Inflammatory macrophage treated with lipopolysaccharide for 4 hours (primary cell): ENCODE measurements at places on chromosomes 3 and 15.

DNA sequence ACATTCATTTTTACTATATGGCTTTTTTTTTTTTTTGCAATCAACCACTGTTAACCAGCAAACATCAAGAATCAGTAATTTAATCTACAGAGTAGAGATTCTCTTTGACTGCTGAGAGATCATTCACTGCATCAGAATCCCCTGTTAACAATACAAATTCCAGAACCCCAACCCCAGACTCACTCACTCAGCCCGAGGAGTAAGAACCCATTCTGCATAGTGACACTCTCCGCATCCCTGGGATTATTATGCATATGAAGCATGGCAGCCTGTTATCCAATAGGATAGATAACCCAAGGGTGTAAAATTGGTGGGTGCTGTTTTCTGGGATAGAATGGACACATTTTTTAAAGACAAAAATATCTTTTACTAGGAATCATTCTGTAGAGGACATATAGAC is 76.3 kb upstream of the CCDC39 start:
- DNase-seq: no peak

GRCh38 chr3:72310419-72311380 is 525.8 kb upstream of the PROK2 start:
- peak; percentile 39 for DNase-seq

DNA sequence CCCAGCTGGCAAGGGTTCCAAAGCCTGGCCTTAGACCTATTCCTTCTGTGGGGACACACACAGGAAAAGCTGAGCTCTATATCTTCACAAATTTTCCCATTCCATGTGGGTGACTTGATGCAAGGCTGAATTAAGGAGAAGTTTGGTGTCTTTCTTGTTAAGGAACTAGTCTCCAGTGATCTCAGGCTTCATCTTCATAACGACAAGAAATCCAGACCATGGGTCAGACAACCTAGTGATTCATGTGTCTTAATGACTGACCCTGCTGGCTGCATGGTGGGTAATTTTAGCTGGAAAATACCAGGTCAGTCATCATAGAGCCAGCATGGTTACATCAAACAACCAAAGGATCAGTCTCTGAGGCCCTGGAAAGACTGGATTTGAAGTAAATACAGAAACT is 112.7 kb upstream of the SLC4A7 start:
- peak; percentile 88 for DNase-seq

DNA sequence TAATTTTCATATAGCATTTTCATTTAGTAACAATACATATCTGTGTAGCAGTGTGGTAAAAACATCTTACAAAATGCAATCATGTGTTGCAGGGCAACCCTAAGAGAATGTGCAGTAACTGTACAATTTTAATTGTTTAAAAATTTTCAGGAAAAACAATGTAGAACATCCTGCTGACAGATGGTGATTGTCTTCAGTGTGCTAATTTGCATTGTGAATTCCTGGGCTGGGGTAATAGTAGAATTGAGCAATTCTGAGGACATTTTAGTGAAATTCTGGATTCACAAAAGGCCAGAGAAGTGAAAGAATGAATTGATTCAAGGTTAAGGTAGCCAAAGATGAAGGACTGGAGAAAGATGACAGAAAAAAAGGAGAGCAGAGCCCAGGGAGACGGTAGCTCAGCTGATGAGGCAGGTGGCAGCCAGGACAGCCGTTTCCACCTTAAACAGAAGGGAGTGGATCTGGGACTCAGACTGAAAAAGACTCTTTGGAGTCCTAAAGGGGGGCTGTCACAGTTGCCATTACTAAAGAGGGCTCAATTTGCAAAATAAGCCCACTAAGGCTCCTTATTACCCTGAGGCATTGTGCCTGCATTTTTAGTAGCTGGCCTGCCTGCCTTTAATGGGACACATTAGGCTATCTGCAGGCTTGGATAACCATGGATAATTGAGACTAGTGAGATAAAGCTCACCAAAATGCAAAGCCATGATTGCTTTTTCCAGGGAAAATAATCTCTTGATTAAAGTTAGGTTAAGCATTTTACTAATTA is 8.6 kb downstream of the MAP3K13 start:
- DNase-seq: no peak

DNA sequence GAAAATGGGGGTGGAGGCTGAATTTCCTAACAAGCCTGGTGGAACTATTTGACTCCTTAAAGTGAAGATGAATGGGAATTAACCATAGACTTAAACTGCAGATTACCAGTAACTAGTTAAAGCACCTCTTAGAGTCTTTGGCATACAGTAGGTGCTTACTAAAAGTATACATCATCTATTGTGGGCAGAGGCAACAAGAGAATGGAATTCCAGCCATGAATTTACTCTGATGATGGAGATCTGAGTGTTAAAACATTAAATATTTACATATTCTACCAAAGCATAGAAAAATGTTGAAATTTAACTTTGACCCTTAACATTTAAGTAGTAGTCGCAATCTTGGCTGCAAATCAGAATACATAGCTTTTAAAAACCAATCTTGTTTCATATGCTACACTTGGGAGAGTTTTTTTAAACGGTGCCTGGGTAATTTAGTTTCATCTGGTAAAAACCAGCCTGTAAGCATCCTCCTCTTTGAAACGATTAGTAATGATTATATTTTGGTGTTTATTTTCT is 5.2 kb downstream of the UBA5 start:
- DNase-seq: no peak
